ENCODE measurements at places on chromosomes 12 and 14.

GRCh38 chr12:12443431-12443878 is 86.6 kb downstream of the BORCS5 start:
- DNase-seq = no peak

GRCh38 chr14:36662543-36663403 is 1.1 kb downstream of the PAX9 start:
- DNase-seq = no peak

GRCh38 chr12:40262657-40263056 is 37.9 kb downstream of the LRRK2 start:
- DNase-seq = no peak

- DNase-seq = no peak
Observed at GRCh38 chr12:46452061-46452615, 79.6 kb upstream of the SLC38A2 start.

GRCh38 chr12:15558915-15559528 is 230.2 kb downstream of the EPS8 start:
- DNase-seq = no peak

DNA sequence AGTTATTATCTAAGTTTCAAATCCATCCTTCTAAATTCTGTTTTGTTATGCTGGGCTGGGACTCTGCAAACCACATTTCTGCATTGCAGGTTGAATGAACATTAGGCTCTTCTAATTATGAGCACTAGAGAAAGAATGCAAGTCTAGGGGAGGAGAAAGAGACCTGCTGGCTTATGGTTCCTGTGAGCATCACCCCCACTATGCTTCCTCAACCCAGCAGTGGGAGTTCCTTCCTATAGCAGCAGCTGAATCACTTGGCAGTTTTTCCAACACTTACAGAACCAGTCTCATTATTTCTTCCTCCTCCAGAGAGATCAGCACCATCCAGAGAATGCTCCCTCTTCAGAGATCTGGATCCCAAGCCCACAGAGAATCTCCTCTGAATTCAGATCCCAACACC is 297.7 kb upstream of the CLEC14A start:
- no peak for DNase-seq

GRCh38 chr12:100163416-100164152 is 20.9 kb upstream of the BLTP3B start:
- no peak for DNase-seq

DNA sequence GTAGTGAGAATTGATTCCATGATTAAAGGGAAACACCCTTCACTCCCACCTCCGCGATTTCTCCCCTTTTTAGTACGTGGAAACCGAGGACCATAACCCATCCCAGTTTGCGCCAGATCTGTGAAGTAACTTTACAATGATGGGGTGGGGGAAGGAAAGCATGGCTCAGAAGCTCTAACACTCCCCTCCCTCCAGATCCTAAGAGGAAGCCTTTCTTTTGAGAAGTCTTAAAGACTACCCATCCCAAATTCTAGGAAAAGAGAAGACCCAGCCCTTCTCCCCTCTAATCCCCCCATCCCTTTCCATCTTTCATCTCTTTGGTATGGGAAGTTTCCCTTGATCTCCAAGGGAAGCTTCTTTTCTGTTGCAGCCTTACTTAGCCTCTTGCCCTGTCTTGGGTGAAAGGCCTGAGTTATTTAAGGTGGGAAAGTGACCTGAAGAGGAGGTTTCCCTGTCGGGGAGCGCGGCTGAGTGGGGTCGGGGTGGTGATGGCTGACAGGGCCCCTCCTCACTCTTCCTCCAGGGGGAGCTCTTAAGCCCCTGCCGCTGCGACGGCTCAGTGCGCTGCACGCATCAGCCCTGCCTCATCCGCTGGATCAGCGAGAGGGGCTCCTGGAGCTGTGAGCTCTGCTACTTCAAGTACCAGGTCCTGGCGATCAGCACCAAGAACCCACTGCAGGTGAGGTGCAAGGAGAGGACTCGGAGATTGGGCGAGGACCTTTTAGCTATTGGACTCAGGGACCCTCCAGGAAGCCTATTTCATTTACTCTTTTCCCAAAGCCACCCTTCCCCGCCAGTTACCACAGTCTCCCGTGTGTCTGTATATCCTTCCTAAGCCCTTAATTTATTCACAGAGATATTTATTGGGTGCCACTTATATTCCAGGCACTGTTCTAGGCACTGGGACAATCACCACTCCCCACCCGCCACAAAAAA is 1.8 kb downstream of the MARCHF9 start:
- DNase-seq = no peak

DNA sequence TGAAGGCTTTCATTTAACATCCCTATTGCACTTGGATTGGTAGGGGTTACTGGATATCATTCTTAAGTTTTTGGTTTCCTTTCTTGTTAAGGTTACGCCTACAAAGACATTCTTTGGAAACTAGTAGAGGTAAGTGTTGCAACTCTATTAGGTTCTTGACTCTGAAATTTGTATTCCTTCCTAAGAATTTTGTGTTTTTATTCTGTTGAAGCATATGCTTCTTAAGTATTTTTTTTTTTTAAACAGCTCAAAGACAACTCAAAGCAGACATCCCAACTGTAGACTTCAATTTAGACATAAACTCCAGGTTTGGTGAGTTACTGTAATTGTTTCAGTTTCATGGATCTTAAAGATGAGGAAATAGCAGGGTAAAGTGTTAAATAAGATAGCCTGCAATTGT is 1.1 kb upstream of the RBMS2 start:
- no peak for DNase-seq

DNA sequence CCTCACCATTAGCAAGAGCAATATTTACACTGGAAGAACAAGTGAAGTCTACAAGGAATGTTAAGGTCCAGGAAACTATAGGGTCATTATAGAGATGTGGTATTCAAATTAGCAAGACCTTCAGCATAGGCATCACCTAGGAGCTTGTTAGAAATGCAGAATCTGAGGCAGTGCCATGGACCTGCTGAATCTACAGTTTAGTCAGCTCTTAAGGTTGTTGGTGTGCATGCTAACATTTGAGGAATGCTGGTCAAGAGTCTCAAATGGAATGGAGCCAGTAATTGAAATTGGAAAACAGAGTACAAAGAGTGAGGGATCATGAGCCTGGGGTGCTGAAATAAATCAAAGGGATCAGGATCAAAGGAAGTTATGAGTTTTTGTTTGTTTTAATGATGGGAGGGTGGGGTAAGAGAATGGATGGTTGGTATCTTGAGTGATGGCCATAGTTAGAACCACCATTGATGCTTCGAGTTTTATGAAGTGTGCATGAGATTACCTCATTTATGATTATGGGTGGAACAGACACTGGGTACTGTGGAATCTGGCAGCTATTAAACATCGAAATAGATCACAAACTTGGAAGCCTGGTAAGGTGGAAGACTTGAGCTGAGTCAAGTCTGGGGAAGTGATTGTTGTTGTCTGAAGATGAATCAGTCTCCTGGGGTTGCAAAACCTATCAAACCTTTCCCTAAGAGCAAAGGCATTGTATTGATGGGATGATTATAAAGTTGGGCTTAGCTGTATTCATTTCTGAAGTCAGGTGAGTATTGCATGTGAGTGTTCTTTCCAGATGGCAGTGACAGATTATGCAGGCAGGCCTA is 323.3 kb upstream of the E2F7 start:
- DNase-seq = no peak

DNA sequence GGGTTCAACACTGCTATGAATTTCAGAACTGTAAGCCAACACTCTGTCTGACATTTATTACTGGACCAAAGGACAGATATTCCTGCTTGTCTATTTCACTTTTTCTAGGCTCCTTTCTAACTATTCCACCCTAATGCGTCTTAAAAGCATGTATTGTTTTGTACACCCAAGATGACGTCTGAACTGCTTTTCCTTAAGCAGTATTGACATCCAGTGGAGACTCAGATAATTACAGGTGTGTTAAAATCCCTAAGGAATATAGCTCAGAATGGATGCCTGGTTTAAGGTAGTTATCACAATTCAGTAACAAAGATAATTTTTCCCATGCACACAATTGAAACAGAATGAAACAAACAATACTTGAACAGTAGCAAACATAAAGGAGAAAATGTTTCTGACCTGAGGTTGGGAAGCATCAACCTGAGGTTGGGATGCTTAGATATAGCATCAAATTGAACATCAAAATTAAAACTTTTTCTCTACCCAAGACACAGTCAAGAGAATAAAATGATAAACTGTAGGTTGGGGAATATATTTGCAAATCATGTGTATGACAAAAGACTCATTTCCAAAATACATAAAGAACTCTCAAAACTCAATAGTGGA is 93.7 kb upstream of the PTPRR start:
- DNase-seq = no peak

- DNase-seq = no peak
Observed at GRCh38 chr12:112792301-112792700, 753 bp downstream of the RPH3A start.

GRCh38 chr12:25594376-25594775 is 41.3 kb upstream of the LMNTD1 start:
- DNase-seq = no peak

DNA sequence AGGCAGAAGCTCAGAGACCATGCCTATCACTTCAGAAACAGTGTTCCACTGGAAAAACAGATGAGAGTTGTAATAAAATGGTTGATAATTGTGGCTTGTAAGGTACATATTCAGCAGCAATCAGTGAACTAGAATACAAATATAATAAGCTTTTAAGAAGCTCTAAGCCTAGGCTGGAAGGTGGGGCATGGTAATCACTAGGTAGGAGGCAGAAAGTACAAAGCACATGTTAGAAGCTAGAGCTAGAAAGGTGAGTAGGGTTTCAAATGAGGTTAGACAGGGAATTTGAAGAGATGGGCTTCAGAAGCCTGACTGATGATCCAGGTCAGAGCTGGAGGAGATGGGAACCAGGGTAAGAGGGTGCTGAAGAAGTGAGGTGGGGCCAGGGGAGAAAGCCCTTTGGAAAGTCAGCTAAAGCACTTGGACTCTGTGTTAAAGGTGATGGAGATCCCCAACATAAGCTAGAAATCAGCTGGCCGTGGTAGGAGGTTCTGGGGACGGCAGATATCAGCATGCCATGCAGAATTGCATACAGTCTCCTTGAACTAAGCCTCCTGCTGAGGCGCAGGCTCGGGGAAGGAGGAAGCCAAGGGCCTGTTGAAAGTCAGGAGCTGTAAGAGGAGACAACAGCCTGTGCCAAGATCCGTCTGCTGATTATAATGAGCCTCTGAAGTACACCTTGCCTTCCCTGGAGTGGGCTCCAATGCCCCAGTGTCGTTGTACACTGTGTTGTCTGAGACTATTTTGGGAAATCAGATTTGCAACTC is 659.4 kb downstream of the BCL11B start:
- no peak for DNase-seq

- DNase-seq = no peak
Observed at GRCh38 chr12:117037289-117038022, 61.8 kb downstream of the TESC start.

DNA sequence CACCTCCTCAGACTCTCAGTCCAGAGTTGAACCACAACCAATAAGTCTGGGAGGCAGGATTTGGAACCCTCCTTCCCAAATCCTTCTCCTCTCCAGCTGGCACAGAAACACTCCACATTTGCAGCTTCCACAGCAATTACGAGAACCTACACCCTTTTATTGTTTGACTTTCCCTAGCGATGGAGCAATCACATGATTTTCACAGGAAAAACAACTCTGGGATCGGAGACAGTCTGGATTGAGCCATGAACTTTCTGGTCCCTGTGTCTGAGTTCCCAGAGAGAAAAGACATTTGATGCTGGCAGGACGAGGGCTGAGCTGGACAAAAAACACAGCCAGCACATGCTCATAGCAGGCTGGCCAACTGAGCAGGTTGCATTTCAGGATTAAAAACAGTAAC is 49.0 kb upstream of the STON2 start:
- DNase-seq = no peak

DNA sequence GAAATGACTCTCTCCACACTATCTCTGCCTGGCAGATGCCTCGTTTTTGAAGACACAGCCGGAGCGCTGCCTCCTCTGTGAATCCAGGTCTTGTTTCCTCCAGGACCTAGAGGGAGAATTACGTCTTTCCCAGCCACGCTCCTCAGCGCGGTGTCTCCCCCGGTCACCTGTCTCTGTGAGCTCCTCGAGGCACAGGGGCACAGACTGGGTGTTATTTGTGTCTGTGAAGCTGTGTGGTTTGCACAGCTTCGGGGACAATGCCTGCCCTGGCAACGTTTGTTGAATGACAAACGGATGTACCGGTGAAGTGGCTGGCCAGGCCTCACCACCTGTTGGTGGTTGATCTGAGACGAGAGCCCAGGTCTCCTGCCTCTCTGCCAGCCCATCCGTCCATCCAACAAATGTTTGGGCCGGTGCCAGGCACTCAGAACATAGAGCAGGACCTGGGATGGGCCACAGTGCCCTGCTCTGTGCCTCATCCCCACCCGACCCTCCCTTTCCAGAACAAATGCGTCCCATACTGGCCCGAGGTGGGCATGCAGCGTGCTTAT is 6.1 kb downstream of the PTPN6 start:
- no peak for DNase-seq

DNA sequence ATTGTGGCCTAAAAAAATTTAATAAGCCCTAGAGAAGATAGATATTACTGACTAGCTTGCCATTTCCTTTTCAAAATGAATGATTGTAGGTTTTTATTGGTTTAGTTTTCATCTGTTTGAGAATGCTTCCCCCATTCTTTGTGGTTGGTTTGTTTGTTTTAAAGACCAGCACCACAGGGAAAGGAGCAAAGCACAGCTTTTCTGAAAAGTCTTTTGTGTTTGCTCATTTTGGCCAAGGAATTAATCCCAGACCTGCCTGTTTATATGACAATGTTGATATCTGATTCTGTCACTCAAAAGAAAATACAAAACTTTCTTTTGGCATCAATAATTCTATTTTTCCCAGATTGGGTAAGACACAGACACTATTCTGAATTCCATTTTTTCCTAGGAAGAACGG is 312.5 kb upstream of the FLRT2 start:
- DNase-seq = peak; percentile 30

- DNase-seq = no peak
Observed at GRCh38 chr12:102465762-102466560, 14.4 kb downstream of the IGF1 start.

GRCh38 chr14:54108481-54109471 is 152.2 kb upstream of the BMP4 start:
- peak; percentile 31 for DNase-seq

DNA sequence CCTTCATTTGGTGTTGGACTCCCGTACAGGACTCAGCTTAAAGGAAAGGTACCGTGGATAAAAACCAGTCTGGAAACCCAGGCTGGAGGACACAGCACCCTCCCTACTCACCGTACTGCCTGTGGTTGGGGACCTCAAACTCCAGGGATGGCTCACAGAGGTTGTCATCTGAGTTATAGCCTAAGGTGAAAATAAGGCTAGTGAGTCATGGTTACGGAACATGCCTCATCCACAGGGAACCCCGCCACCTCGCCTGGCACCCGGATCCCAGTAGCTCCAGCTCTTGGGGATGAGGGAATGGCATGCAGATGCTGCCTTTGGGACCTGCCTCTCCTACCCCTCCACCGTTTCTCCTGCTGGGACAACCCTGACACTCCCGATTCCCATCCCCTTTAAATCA is 36.8 kb upstream of the GPR68 start:
- no peak for DNase-seq

GRCh38 chr12:2032506-2032905 is 20.3 kb upstream of the CACNA1C start:
- no peak for DNase-seq
